ENCODE measurements at places on chromosomes 1 and 21. TPM values are rescaled to one million over a fixed set of nuclear protein-coding genes. Genes with fewer than 3 reads are reported as not detected.

GRCh38 chr1:4176841-4177240 lies 276.8 kb upstream of the C1orf174 start:
- peak overlapping the region; percentile 80 for H3K27ac ChIP-seq
- peak; percentile 36 for DNase-seq
- peaks cover 18% of the 10 kb centered on the region for H3K4me1 ChIP-seq
- H3K27me3 ChIP-seq = no peaks in the 10 kb centered on the region
- no peaks in the 10 kb centered on the region for H3K36me3 ChIP-seq

DNA sequence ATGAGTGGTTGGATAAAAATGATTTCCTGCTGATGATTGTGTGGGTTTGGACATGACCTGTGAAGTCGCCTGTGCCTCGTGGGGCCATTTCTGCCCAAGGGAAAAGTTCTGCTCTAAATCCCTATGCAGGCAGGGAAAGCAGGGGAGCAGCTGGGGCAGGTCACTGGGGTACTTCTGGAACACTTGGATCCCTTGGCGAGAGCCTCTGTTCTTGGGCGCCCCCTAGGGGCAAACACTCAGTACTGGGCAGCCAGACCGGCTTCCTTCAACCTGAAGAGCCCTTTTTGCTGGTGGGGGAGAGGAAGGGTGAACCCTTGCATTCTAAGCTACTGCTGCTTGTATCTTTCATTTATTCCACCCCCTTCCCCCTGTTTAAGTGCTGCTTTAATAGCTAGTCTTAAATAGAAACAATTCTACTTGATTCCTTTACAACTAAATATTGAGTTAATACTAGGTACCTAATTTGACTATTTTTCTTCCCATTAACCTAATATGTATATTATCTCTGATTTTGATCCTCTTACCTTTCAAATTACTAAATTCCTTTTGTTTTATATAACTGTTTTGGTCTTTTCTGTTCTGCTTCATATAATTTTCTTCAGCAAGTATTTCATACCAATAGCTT lies 5.1 kb upstream of the CLEC20A start:
- H3K36me3 ChIP-seq = no peaks in the 10 kb centered on the region
- H3K4me1 ChIP-seq = no peaks in the 10 kb centered on the region
- DNase-seq = peak; percentile 69
- no peaks in the 10 kb centered on the region for H3K27me3 ChIP-seq
- no peak overlapping the region for H3K4me3 ChIP-seq

DNA sequence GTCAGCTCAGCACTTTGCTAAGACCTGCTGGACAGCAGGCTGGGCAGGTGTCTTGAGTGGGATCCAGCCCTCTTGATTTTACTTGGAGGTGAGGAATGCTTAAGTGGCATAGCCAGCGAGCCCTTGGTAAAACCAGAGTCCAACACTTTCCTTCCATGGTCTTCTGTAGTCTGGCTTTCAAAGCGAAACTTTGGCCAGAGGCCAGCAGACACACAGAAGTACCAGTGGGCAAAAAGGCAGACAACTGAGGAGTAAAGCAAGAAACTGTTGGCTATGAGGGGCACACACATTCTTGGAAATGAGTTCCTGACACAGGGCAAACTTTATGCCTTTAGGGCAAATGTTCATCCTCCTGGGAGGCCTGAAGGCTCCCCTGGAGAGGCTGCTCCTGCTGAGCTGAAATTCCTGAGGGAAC lies 281.0 kb upstream of the POU3F1 start:
- no peak overlapping the region for H3K27ac ChIP-seq
- H3K36me3 ChIP-seq = no peaks in the 10 kb centered on the region
- DNase-seq = no peak
- H3K27me3 ChIP-seq = peaks cover 12% of the 10 kb centered on the region

GRCh38 chr1:61337981-61338848 lies 255.9 kb downstream of the NFIA start:
- no peak overlapping the region for H3K27ac ChIP-seq
- no peaks in the 10 kb centered on the region for H3K4me1 ChIP-seq
- no peak overlapping the region for H3K4me3 ChIP-seq
- peaks cover 2% of the 10 kb centered on the region for H3K27me3 ChIP-seq
- H3K36me3 ChIP-seq = no peaks in the 10 kb centered on the region
- DNase-seq = no peak

- H3K4me3 ChIP-seq = no peak overlapping the region
- no peak for DNase-seq
- no peaks in the 10 kb centered on the region for H3K27me3 ChIP-seq
These were observed 101.1 kb upstream of the HNRNPU start for GRCh38 chr1:244965185-244966030.

DNA sequence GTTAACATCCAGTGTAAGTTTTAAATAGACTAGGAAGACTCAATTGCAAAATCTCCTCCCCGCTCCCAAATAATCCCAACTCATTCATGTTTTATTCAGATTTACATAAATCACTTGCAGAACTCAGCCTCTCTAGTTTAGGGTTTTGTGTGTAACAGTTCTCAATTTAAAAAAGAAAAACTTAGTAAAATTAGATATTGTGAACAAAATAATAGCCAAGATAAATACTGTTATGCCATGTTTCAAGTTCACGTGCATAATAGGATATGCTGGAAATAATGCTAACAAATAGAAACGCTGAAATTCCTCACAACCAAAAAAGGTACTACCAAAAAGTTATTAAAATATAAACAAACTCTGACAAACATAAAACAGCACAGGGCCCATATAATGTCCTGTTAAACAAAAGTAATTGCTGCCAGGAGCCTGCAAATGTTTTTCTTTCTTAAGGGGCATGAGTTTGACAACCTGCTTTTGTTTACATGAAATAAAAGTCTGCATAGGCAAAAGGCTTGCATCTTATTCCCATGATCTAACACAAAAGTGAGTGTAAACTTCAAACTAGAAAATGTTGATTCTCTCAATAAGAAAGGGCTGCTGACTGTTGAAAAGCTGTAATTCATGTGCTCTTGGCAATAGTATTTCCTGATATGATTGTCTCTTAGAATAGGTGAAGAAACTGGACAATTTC lies 2.9 kb downstream of the SERTAD4 start:
- no peak for DNase-seq
- peaks cover 64% of the 10 kb centered on the region for H3K27me3 ChIP-seq
- H3K4me3 ChIP-seq = no peak overlapping the region
- no peak overlapping the region for H3K27ac ChIP-seq
- H3K4me1 ChIP-seq = peaks cover 7% of the 10 kb centered on the region

DNA sequence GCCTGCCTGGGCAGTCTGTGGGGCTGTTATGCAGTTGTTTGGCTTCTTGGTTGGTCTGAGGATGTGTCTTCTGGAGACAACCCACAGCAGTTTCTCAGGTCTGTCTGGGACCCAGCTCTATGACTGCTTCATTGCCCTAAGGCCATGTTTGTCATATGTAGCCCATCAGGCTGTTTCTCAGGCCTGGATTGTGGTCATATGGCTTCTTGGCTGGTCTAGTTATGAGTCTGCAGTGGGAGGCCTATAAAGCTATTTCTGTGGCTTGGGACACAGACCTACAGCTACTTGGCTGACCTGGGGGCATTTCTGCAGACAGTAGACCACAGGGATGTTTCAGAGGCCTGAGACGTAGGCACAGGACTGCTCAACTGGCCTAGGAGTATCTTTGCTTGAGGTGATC lies 41.5 kb downstream of the CHIA start:
- H3K27me3 ChIP-seq = peaks cover 2% of the 10 kb centered on the region
- H3K27ac ChIP-seq = no peak overlapping the region
- no peak for DNase-seq
- H3K4me1 ChIP-seq = peaks cover 2% of the 10 kb centered on the region

GRCh38 chr1:151146072-151146411 lies 389 bp downstream of the SEMA6C start:
- H3K4me3 ChIP-seq = peak overlapping the region; percentile 81
- DNase-seq = no peak
- no peak overlapping the region for H3K27ac ChIP-seq
- no peaks in the 10 kb centered on the region for H3K36me3 ChIP-seq
- peaks cover 15% of the 10 kb centered on the region for H3K4me1 ChIP-seq

- no peaks in the 10 kb centered on the region for H3K36me3 ChIP-seq
- H3K27me3 ChIP-seq = peaks cover 8% of the 10 kb centered on the region
- H3K27ac ChIP-seq = no peak overlapping the region
- no peak for DNase-seq
- no peak overlapping the region for H3K4me3 ChIP-seq
These were observed 24.1 kb downstream of the FAM177B start for GRCh38 chr1:222761083-222761482.

DNA sequence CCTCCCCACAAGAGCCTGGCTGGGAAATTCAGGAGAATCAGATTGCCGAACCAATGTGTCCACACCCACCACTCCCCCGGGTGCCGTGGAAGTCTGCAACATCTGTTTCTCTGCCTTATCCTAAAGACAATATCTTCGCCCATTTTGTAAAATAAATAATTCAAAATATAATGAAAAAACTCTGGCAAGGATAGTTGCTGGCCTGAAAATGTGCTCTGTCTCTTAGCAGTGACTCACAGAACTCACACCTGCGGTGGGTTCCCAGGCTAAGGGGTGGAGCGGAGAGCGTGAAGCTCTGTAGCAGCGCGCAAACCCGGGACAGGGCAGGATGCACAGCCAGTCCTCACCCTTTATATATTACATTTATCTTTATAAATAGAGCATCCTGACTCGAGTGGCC lies 99.9 kb downstream of the COLGALT2 start:
- H3K4me3 ChIP-seq = no peak overlapping the region
- DNase-seq = no peak
- H3K27me3 ChIP-seq = peaks cover 5% of the 10 kb centered on the region

DNA sequence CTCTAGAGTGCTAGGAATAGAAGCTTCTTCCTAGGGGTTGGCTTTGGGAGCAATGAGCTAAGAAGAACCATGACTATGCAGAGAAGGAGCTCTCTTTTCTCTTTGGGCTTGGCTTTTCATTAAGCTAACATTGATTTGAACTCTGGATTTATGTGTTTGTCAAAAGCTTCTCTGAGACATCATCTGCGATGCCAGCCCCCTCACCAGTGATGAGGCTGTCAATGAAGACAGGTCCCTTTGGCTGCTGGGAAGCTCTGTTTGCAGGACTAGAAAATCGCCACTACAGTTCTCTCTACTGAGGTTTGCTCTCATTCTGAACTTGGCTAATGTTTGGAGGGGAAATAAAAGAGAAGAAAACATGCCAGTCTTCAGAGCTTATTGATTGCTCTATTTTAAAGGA lies 185.0 kb downstream of the PCP4 start:
- DNase-seq = no peak
- H3K4me3 ChIP-seq = no peak overlapping the region
- no peaks in the 10 kb centered on the region for H3K4me1 ChIP-seq
- no peaks in the 10 kb centered on the region for H3K36me3 ChIP-seq
- H3K27ac ChIP-seq = no peak overlapping the region

DNA sequence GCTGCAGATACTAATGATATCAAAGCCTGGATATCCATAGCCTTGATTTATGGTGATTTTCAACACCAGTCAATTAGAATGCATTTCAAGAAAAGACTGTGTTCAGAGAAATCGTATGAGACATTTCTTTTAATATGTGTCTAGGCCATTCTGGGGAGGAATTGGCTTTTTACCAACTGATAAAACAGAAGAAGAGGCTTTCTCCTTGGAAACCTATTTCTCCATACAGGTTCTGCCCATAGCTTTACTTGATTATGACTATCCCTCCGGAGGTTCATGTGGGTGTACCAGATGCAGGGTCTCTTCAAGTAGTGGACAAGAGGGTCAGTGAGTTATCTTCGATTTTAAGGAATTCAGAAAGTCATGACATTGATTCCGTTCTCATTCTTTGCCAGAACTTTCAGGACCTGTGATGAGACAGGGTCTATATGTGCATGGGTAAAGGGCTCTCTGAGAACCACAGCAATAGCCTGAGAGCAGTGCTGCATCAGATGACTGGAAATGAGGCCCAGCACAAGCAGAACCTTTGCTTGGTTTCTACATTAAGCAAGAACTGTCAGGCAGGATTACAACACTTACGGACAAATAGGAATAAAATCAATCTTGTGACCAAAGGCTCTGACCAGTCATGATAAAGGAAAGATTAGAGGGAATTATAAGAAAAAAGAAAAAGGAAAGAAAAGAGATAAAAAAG lies 263.7 kb upstream of the SGIP1 start:
- H3K27ac ChIP-seq = no peak overlapping the region
- H3K27me3 ChIP-seq = no peaks in the 10 kb centered on the region
- DNase-seq = no peak

DNA sequence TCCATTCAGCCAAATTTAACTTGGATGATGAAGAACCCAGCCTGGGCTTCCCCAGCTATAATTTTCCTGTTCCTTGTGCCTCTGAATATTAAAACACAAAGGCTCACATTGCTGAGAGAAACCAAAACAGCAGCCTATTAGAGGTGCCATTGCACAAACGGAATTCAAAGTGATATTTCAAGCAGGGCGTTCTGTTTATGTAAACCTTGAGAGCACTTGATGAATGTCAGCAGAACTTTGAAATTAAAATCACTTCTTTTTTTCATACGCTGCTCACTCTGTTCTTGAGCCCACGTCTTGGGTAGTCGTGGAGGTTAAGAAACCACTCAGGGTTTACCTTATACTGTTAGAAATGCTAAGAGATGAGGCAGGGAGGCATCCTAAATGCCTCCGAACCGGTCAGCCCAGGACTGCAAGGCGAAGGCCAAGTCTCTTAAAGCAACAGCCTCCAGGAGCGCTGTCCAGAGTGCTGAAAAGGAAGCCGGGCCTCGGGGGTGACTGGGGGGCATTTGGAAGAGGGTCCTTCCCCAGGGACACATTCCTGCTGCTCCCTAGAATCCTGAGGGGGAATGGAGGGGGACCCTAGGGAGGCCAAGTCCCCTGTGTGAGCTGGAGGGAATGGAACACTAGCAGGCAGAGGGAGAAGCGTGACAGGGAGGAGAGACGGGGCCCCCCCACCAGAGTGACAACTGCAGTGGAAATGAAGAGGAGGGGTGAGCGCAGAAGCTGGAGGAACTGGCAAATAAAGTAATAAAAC lies 154.8 kb upstream of the VAMP3 start:
- no peaks in the 10 kb centered on the region for H3K27me3 ChIP-seq
- no peaks in the 10 kb centered on the region for H3K4me1 ChIP-seq
- no peaks in the 10 kb centered on the region for H3K36me3 ChIP-seq
- no peak overlapping the region for H3K27ac ChIP-seq
- DNase-seq = peak; percentile 56

- no peaks in the 10 kb centered on the region for H3K36me3 ChIP-seq
- peaks cover 14% of the 10 kb centered on the region for H3K27me3 ChIP-seq
- no peak overlapping the region for H3K4me3 ChIP-seq
- peaks cover 15% of the 10 kb centered on the region for H3K4me1 ChIP-seq
These were observed 6.9 kb downstream of the PTPRF start for GRCh38 chr1:43537423-43538142.

DNA sequence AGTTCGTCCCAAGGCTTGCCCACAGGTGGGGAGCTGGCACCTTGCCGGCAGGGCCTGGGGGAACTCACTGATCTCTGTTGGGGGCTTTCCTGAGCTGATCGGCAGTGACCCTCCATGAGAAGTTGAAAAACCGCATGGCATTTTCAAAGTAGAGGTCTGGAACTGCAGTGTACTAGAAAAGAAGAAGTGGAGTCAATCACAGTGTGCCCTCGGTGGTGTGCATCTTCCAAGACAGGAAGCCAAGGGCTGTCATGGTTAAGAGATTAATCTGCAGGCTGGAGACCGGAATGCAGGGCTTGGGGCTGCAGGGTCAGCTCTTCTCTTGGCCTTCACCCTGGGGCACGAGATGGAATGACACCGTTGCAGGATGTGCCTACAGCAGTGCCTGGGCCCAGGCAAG lies 56.8 kb downstream of the ECE1 start:
- no peak overlapping the region for H3K27ac ChIP-seq
- no peaks in the 10 kb centered on the region for H3K27me3 ChIP-seq
- H3K4me1 ChIP-seq = no peaks in the 10 kb centered on the region
- H3K4me3 ChIP-seq = no peak overlapping the region
- DNase-seq = no peak

LORICRIN gene
- not detected for total RNA-seq

FCRL2 gene
- not detected for total RNA-seq

LENEP gene
- total RNA-seq = 0.91 TPM

C1QB gene
- not detected for total RNA-seq

AADACL3 gene
- not detected for total RNA-seq

ZSWIM5 gene
- total RNA-seq = 0.50 TPM

CR1L gene
- total RNA-seq = not detected

PRR9 gene
- total RNA-seq = not detected

NID1 gene
- total RNA-seq = not detected

GBP5 gene
- 261 TPM for total RNA-seq

S100A7 gene
- total RNA-seq = not detected

Data from activated CD8-positive, alpha-beta T cell treated with anti-CD3 and anti-CD28 coated beads, Interleukin-2, amount 10 ng/mL, durations not matched to agents 7 days and 5 days (primary cell).